ENCODE measurements at places on chromosomes 4 and X. TPM values are rescaled to one million over a fixed set of nuclear protein-coding genes. Genes with fewer than 3 reads are reported as not detected.

DNA sequence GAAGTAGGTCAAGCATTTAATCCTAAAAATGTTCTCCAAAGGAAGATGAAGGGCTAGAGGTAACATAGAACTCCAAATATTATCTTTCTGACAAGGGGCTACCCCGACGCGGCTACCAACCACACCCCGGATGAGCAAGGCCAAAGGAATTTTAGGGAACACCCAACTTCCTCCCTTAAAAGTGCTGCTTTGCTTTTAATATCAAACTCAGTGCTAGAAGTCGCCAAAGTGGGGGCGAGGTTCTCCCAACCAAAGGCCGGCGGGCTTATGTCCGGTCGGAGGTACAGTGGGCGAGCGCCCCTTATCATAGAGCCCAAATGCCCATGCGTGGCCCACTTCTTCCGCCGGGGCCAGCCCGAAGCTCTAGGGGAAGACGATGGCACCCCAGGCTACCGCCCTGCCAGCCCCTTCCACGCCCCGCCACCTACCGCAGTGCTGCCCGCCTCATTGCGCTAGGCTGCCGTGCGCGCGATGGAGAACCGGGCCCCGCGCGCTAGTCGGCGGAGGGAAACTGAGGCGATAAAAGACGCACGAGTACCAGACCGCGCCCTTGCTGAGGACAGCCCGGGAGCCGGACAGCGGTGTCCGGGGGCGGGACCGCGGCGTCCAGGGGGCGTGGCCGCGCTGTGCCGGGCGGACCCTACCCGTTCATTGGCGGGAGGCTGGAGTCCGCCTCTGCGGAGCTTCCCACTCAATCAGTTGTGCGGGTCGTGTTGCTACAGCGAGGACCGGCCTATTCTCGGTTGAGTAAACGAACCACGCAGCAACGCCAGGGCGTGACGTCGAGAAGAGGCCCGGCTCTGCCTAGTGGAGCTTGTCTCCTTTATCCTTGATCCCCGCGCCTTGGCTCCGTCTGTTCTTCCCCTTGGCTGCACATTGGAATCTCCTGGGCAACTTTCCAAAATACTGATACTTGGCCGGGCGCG is at the start of gene ACOT9:
Gene ACOT9 (minus strand): TSS at position 580 of the 926 bp plus-strand sequence. CDS start 132 bp downstream, at position 448.
- DNase-seq, result peak; percentile 54

DNA sequence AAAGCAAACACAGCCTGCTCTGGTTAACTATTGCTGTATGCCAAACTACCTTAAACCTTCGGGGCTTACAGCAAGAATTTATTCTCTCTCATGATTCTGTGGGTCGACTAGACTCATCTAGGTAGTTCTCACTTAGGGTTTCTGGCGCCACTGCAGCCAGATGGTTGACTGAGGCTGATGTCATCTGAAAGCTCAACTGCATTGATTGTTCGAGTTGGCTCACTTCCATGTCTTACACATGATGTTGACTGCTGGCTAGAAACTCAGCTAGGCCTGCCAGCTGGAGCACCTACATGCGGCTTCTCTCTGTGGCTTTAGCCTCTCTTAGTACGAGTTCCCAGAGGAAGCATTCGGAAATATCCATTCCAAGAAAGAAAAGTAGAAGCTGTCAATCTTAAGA is 103.2 kb downstream of the SRPX start:
- no peak for DNase-seq

The PITX2 gene
- total RNA-seq, result not detected

The OTUD6A gene
- not detected for total RNA-seq

The SNX12 gene
- total RNA-seq, result 69.6 TPM

All from glomerular endothelial cell (primary cell).